Activated CD8-positive, alpha-beta memory T cell treated with anti-CD3 and anti-CD28 coated beads for 4 hours (primary cell): ENCODE measurements at places on chromosomes 3 and 15.

GRCh38 chr15:40420793-40421192 lies 15.2 kb downstream of the IVD start:
- DNase-seq: no peak

- no peak for DNase-seq
These were observed 279.1 kb downstream of the FAM43A start for GRCh38 chr3:194964809-194965208.

GRCh38 chr3:45775571-45776300 lies 20.6 kb downstream of the SLC6A20 start:
- DNase-seq: no peak

DNA sequence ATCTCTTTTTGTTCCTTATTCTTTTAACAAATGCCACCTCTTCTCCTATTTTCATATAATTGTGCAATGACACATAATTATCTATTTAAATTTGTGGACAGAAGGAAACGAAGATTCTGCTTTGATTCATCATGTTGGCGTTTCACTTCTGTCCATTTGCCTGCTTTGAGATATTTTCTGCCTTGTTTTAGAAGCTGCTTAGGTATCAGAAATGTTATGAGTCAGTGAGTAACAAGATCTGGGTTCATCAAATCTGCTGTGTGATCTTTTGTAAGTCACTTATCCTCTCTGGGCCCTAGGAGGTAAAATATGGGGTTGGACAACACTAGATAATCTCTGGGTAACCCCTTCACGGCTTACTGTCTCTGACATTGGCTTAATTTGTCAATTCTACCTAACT lies 7.3 kb upstream of the MINDY4B start:
- DNase-seq: no peak

DNA sequence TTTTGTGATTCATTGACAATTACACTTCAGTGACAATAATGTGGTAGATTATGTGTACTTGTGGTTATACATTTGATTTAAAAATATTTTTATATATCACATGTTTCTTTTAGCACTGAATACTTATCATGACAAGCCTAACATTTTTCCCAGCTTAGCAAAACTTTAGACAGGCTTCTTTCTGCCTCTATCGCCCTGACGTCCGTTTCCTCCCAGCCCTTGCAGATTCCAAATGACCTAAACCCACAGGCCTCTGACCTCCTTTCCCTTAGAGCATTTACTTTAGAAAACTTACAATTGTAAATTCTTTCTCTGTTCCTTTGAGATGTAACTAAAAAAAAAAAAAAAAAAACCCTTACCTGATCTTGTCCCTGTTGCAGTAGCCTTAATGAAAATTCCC lies 326.1 kb downstream of the UNC13C start:
- no peak for DNase-seq

DNA sequence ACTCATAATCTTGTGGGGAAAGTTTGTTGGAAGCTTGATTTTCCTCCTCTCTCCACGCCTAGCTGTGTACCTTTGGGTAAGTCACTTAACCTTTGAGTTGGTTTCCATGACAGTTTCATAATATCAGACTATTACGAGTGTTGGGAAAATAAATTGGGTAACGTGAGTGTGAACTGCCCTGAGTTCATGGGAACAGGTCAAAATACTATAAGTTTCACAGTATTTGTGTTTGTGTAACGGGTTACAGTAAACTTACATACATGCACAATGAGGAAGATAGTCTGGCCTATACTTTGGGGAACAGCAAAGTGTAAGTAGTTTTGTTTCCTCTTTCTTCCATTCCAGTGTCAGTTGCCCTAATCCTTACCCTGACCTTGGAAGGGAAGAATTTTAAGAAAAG lies 509.9 kb downstream of the MECOM start:
- DNase-seq: no peak

DNA sequence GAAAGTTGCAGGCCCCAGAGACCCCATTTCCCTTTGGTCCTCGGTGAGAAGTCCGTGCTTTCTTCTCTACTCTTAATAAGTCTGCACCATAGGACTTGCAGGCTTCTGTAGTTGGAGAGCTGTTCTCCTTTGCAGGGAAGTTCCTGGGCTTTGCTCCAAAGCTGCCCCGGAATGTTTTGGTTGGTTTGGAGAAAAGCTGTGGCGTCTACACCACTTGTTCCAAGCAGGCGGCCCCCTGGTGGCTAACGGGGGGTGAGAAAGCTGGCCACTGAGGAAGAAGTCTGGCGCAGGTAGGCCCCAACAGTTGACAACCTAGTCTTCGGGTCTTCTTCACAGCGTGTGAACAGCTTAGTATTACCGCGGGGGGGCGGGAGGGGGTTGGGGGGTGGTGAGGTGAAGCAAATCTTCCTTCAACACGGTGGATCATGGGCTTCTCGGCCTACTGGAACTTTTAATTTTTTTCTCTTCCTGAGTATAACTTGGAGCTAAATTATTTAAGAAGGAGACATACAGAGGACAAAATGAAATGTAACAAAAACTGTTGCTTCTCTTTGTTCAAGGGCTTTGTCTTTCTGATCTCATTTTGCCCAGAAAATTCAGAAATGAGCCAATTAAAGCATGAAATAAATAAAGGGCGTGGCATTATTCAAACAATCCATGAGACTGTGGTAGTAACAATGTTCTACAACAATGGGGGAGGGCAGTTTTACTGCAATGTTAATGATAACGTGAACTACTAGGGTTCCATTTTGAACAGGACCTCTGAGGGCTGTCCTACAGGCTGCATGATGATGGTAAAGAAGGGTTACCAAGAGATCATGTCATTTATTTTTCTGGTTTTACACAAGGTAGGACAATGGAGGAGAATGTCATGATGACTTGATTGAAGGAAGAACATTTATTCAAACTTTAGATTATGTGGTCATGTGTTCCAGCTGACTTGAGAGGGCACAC lies 2.2 kb upstream of the THRB start:
- DNase-seq: no peak

- no peak for DNase-seq
These were observed 885.4 kb downstream of the PDCD6IP start for GRCh38 chr3:34683851-34684250.

DNA sequence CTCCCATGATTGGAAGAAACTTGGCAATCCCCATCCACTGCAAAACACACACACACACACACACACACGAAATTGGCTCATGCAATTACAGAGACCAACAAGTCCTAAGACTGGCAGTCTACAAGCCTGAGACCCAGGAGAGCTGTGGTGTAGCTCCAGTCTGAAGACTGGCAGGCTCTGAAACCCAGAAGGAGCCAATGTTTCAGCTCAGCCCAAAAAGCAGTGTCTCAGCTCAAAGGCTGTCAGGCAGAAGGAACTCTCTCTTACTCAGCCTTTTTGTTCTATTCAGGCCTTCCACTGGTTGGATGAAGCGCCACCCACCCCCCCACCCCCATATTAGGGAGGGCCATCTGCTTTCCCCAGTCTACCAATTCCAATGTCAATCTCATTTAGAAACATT lies 32.1 kb downstream of the MESD start:
- no peak for DNase-seq

- no peak for DNase-seq
These were observed 104.6 kb downstream of the LRIG1 start for GRCh38 chr3:66396161-66396760.
